Common myeloid progenitor, CD34-positive (primary cell): ENCODE measurements at places on chromosomes 3 and 15.

GRCh38 chr15:93823971-93824913 is 407.1 kb upstream of the MCTP2 start:
- H3K4me1 ChIP-seq, result no peaks in the 10 kb centered on the region
- no peaks in the 10 kb centered on the region for H3K36me3 ChIP-seq
- H3K4me3 ChIP-seq, result no peak overlapping the region

GRCh38 chr15:37009288-37009687 is 91.1 kb downstream of the MEIS2 start:
- DNase-seq, result no peak
- H3K4me3 ChIP-seq, result no peak overlapping the region
- H3K27me3 ChIP-seq, result peaks cover 1% of the 10 kb centered on the region
- H3K27ac ChIP-seq, result no peak overlapping the region

- no peaks in the 10 kb centered on the region for H3K27me3 ChIP-seq
- H3K4me3 ChIP-seq, result no peak overlapping the region
- no peak overlapping the region for H3K27ac ChIP-seq
- H3K36me3 ChIP-seq, result no peaks in the 10 kb centered on the region
- no peaks in the 10 kb centered on the region for H3K4me1 ChIP-seq
- DNase-seq, result no peak
Observed at GRCh38 chr3:61783993-61784718, 222.8 kb downstream of the PTPRG start.

GRCh38 chr3:59998058-59998457 is 948.2 kb upstream of the CFAP20DC start:
- no peaks in the 10 kb centered on the region for H3K4me1 ChIP-seq
- no peak for DNase-seq
- H3K36me3 ChIP-seq, result no peaks in the 10 kb centered on the region
- no peak overlapping the region for H3K4me3 ChIP-seq
- no peaks in the 10 kb centered on the region for H3K27me3 ChIP-seq
- no peak overlapping the region for H3K27ac ChIP-seq

DNA sequence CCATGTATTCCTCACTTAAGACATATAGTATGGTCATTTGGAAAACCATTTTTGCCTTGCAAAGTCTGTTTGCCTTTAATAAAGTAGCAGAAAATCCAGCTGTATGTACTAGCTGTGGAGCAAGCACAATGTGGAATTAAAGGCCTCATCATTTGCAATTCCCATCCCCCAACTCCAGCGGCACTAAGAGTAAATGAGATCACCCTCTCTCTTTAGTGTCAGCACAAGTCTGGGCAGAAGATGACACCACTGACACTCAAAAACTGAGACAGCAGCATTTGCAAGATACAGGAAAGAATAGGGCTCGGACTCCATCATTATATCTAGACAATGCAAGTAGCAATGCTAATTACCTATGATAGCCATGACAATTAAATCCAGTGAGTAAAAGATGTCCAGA is 24.7 kb upstream of the DYNC1LI1 start:
- H3K36me3 ChIP-seq, result no peaks in the 10 kb centered on the region
- no peak for DNase-seq
- H3K4me3 ChIP-seq, result no peak overlapping the region
- no peaks in the 10 kb centered on the region for H3K27me3 ChIP-seq
- no peak overlapping the region for H3K27ac ChIP-seq

DNA sequence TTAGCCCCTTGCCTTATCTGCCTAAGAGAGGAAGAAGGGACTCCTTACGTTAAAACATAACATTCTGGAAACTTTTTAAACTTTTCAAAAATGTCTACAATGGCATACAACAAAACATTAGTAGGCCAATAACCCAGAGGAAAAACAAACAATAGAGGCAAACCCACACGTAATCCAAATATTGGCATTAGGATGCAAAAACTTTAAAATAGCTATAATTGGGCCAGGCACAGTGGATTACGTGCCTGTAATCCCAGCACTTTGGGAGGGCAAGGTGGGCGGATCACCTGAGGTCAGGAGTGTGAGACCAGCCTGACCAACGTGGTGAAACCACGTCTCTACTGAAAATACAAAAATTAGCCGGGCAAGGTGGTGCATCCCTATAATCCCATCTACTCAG is 134.9 kb downstream of the AQP9 start:
- no peaks in the 10 kb centered on the region for H3K27me3 ChIP-seq
- H3K4me1 ChIP-seq, result peaks cover 8% of the 10 kb centered on the region
- DNase-seq, result no peak
- H3K36me3 ChIP-seq, result no peaks in the 10 kb centered on the region
- H3K4me3 ChIP-seq, result no peak overlapping the region

DNA sequence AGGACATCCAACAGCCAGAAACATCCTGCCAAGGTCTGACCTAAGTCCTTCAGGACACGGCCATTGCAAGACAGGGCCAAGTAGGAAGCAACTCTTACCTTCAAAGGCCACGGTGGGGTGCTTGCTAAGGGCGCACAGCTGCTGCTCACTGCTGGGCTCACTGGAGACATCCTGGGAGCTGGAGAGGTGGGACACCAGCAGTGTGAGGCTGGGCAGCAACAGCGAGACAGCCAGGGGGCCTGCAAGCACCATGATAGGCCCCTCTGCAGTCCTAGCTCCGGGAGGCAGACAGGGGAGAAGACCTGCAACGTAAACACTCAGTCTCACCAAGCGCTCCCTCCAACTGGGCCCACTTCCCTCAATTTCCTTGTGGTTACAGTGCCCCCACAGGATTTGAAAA is 79.2 kb downstream of the SEMA5B start:
- no peaks in the 10 kb centered on the region for H3K27me3 ChIP-seq
- H3K4me3 ChIP-seq, result no peak overlapping the region

DNA sequence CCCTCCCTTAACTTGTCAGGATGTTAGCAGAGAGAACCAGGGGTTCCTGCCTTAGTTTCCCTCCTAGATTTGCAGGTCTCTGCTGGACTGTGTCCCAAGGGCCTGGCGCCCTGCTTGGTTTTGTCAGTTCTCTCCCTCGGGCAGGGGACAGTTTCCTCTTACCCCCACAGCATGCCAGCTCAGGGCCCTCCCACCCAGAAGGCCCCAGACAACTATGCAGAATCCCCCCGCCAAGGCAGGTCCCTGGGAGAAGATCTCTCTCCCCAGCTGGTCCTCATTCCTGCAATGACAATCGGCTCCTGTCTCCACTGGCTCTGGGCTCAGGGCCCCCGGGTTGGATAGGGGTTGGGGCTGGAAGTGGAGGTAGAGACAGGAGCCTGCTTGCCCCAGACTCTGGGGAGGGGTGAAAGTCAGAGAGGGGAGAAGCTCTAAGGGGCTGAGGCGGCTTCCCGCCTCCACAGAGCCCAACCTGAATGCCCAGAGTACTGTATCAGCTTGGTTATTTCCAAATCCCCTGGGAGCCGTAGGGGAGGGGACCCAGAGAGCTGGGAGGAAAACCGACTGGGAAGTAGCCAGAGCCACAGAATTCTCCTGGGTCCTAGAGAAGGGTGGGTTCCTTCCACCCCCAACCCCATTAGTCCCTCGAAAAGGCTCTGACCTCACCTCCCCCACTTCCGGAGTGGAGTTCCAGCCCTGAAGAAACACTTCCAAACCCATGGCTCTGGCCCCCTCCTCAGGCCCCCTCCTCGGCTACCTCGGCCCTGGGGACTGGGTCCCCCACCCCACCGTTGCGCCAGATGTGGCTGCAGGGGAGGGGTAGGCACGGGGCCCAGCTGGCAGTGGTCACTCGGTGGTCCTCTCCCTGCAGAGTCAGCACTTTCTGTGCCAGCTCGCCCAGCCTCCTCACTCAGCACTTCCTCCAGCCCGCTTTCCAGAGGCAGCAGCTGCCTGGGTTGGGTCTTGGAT is 3.8 kb upstream of the LOXL1 start:
- no peaks in the 10 kb centered on the region for H3K36me3 ChIP-seq
- H3K4me1 ChIP-seq, result peaks cover 72% of the 10 kb centered on the region
- H3K4me3 ChIP-seq, result no peak overlapping the region
- no peaks in the 10 kb centered on the region for H3K27me3 ChIP-seq
